ENCODE measurements at places on chromosomes 12 and 14.

DNA sequence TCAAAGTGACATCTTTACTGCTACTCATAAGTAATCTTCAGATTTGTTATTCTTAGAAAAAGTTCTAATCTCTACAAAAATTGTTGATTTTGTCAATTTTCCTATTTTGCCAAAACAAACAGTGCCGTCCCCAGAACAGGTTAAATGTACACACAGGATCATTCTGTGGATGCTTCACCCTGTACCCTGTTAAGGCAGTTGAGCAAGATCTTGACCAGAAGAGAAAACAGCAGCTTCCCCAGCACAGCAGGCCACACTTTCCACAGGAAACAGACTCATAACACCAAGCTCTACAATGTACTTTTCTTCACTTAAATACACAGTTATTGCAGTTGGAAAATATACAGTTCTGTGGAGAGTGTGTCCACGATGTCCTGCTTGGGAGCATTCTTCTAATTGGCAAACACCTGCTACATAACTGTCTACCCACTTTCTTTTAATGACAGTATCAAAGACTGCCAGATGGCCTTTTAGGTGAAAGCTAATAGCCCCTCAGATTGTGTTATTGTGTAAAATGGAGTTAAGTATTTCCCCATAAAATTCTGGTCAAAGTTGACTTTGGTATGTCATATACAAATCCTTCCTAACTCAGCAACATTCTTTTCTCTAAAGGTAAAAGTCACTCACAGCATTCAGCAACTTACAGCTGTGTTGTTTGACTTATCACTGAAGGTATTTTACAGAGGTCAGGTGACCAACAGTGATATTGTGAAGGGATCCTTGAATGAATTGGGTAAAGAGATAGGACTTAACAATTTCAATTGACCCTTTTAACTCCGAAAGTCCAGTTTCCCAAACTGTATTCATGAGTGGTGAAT, 77.0 kb downstream of the SEC23A start:
- DNase-seq: no peak

DNA sequence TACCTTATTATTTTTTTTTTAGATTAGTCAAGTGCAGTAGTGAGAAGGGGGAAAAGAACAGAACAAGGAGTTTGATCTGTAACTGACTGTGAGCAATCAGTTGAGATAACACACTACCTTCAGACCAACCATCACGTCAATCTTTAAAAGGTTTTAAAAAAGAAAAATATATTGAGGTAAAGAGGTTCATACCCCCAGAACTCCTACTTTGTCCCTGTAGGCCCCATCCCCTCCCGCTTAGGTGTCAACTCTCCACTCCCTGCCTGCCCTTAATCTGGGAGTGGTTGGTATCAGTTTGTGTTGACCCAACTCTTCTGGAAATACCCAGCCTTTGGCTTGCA, 16.2 kb downstream of the MMP14 start:
- no peak for DNase-seq

- no peak for DNase-seq
These were observed 9.0 kb upstream of the COL2A1 start for GRCh38 chr12:48013287-48013686.

GRCh38 chr14:73223049-73223448, 14.3 kb upstream of the PAPLN start:
- no peak for DNase-seq

DNA sequence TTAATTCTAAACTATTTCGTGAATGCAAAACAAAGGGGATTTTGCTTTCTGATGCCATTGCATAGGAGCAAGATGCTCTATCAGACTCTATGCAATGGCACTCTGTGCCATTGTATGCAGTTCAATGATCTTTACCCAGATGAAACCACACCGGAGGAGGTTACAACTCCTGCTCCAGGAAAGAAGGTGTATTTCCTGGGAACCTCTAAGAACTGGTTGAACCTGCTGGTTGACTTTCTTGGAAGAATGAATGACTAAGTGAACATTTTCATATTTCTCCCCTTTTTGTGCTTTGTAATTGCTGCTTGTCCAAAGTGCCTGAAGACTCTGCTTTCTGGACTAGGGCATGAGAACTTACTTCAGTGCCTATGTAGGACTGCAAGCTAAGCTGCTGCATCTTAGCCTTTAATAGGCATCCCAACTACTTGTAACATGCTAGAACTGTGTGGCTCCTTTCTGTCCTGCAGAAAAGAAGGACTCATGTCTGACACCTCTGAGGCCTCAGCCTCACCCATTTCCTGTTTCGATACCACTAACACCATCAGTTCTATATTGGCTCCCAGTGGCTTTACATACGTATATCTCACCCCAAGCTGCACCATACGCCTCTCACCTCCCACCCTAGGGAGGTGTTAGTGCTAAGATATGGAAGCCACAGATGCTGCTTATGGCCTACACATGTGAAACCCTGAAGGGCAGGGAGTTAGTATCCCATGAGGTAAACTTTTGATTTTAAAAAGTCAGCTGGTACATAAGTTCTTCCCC, 193.5 kb upstream of the CNOT2 start:
- DNase-seq: no peak

- DNase-seq: no peak
These were observed 26.1 kb downstream of the SMCO2 start for GRCh38 chr12:27472604-27473003.

DNA sequence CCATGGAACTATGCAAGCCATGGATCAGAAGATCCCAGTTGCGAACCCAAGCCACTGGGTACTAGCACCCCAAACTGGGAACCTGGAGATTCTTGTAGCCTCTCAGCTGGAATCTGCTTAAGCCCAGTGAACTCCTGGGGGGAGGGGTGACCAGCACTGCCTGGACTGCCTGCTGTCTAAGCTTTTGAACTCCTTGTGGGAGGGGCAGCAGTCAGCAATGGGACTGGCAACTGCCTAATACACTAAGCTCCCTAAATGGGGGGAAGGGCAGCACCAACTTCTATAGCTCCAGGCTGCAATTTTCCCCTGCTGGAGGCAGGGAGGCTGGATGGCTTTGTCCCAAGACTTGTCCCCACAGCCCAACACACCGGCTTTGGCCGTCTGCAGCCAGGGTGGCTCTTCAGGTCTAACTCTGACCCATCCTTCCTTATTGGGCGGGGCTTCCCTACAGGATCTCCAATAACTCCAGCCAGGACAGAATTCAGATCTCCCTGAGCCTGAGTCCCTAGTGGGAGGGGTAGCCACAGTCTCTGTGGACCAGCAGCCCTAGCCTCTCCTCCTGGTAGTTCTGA, 485.1 kb downstream of the SOX5 start:
- DNase-seq: no peak

DNA sequence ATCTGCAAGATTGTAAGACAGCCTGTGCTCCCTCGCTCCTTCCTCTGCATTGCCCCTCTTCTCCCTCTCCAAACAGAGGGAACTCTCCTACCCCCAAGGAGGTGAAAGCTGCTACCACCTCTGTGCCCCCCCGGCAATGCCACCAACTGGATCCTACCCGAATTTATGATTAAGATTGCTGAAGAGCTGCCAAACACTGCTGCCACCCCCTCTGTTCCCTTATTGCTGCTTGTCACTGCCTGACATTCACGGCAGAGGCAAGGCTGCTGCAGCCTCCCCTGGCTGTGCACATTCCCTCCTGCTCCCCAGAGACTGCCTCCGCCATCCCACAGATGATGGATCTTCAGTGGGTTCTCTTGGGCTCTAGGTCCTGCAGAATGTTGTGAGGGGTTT, 37.4 kb downstream of the DAD1 start:
- no peak for DNase-seq

- DNase-seq: no peak
These were observed 6.5 kb downstream of the CTDSP2 start for GRCh38 chr12:57839996-57840395.

DNA sequence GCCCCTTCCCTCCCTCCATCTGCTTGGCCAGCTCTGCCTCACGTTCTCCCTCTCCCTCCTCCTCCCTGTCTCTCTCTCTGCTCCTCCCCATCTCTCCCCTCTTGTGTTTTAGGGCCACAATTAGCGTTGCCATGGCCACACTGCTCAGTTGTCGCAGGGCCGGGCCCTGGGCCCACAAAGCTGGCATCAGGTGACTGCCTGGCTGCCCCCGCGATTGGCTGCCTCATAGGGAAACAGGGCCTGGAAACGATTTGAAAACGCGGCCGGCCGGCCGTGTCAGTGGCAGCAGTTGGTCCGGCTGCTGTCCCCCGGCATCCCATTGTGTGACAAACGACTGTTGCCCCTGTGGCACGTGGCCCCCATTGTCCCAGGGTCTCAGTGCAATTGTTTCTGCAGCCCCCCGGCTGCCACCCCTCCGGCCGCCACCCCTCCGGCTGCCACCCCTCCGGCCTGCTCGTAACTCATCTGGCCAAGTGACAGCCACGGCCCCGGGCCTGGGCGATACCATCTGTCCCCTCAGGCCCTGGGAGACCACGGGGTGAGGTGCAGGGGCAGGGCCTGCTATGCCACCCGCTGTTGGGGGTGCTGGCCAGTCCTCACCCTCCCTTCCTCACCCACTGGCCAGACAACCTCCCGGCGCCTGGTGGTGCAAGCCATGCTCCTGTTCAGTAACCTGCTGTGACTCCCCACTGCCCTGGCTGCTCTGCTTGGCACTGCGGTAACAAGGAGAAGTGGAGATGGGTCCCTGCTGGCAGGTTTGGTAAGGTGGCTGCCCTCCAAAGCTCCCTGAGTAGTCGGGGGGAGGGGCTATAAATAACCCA, 17.4 kb downstream of the FOXN4 start:
- no peak for DNase-seq

DNA sequence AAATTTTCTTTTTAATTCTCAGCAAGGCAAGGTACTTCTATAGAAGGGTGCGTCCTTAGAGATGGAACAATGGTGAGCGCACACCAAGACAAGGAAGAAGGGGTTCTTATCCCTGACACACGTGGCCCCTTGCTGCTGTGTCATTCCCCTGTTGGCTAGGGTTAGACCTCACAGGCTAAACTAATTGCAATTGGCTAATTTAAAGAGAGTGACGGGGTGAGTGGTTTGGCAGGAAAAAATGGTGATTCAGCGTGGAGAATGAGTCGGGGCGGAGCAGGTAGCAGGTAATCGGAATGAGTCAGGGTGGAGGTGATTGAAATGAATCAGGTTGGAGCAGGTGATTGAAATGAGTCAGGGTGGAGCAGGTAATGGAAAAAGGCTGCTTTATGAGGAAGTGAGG, 36.3 kb upstream of the HECTD1 start:
- DNase-seq: no peak

DNA sequence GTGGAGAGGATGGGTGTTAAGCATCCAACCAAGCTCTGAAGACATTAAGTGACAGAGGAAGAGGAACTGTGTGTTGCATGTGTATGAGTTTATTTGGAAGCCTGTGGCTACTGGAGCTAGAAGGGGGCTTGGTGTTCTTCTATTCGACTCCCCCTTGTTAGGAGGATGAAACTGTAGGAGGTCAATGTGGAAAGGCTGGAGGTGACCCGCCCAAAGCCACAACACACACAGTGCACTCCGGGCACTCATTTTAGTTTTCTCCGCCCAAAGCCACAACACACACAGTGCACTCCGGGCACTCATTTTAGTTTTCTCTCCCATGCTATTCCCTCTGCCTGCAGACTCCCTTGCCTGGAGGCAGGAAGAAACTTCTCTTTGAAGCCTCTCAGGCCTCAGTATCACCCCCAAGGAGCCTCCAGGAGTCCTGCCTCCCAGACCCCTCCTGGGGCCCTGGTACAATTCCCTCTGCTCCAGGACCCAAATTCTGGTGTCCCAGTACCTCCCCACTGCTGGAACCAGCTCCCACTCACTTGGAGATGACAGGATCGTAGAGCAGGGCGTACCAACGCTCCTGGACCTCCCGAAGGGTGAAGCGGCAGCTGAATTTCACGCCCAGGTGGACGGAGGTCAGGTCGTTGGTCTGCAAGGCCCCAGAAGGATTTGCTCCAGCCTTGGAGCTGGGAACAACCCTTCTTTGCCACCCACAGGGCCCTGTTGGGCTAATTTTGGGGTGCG, 3.8 kb downstream of the MCRS1 start:
- no peak for DNase-seq

DNA sequence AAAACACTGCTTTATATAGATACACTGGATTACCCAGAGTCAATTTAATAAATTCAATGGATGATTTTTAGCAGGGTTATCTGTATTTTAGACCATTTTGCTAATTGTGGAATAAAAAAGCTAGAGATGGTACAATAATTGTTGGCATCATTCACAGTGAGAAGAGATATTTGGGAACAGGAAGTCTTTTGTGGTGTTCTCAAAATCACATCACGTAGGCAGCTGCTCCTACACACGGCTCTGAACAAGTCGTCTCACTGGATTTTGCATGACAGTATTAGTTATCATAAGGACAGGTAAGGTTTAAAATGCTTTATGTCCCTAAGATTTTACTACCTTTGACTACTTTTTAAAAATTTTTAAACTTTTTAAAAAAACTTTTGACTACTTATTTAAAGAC, 52.0 kb downstream of the PAPLN start:
- DNase-seq: no peak

DNA sequence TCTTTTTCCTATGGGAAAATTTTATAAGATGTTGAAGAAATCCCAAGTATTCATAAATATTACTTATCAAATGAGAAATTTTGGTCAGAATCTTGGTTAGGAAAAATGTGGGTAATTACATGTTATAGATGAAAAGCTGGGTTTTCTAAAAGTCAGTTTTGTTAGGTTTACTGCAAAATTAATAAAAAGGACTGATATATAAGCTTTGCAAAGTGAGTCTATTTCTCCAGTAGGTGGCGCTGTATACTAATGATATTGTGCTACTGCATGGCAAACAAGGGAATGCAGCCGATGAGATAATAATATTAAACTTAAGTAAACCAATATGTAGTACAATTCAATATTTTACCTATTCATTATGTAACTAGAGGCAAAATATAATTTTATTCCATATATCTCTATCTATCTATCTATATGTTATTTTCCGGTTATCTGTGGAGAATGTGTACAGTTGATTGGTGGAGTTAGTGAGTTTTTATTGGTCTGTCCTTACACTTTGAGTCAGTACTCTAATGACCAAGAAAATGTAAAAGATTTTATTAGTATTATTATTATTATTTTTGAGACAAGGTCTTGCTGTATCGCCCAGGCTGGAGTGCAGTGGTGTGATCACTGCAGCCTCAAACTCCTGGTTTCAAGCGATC, 32.9 kb downstream of the MIPOL1 start:
- peak; percentile 70 for DNase-seq

DNA sequence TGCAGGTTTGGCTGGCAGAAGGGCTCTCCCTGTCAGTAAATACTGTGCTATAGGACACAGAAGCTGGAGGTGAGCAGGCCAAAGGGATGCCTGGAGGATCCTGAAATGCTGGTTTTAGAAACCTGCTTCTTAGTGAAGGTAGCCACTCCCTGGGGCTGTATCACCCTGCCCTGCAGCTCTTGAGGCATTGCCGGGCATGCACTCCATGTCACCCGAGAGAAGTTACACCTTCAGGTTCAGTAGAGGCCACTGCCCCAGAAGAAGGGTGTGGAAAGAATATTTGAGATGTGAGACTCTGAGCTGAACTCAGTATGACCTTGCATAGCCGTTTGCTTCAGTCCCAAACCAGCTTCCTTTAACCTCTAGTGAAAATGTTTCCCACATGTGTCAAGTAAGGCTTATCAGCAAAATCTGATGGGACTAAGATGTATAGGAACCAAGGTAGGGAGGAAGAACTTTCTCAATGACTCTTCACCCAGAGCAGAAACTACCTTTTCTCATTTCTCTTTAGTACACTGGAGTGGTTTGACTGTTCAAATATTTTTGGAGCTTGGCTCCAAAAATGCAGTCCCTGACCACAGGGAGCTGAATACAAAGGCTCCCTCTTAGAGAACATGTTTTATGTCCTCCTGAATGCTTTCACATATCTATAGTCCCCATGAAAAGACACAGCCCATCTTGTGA, 164.5 kb upstream of the DYRK2 start:
- no peak for DNase-seq

- peak; percentile 78 for DNase-seq
These were observed 16.3 kb downstream of the DYNC1H1 start for GRCh38 chr14:101980700-101981099.
